Activated T-cell treated with anti-CD3 and anti-CD28 coated beads for 24 hours (primary cell): ENCODE measurements at places on chromosomes 6 and 20.

DNA sequence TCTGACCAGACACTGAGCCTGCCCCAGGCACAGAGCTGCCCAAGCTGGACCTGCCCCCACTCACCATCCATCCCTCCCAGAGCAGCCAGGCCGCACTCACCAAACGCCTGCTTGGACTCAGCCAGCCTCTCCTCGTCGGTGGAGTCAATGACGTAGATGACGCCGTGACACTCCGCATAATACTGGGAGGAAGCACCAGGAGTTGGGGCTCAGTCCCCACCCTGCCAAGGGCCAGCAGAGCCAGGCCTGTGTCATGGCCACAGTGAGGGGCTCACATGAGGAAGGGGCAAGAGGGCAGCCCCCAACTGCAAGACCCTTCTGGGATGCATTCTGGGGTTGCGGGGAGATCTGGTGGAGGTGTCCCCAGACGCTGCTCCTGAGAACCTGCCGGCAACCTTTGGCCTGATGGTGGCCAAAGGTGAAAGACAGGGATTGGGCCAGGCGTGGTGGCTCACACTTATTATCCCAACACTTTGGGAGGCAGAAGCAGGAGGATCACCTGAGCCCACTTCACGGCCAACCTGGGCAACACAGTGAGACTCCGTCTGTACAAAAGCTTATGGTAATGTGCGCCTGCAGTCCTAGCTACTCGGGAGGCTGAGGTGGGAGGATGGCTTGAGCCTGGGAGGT is 5.6 kb downstream of the ARFRP1 start:
- DNase-seq: no peak

DNA sequence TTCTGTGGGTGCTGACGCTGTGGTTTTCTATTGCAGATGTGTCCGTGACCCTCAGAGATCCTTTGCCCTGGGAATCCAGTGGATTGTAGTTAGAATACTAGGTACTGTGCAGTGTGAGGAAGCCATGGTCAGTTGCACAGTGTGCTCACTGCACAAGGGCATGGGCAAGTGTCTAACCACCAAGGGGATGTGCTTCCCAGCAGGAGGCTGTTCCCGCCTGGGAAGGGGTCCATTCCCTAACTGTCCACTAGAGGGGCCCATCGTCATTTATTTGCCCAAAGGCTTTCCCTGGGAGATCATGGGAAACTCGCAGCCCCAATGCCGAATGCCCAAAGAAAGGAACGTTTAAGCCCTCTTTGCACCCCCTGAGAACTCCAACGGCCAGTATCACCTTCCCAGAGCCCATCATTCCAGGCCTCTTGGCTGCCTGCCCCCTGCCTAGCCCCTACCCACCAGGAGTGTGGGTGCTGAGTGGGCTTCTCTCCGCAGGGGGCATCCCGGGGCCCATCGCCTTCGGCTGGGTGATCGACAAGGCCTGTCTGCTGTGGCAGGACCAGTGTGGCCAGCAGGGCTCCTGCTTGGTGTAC is 26.2 kb downstream of the SLCO4A1 start:
- DNase-seq: no peak

DNA sequence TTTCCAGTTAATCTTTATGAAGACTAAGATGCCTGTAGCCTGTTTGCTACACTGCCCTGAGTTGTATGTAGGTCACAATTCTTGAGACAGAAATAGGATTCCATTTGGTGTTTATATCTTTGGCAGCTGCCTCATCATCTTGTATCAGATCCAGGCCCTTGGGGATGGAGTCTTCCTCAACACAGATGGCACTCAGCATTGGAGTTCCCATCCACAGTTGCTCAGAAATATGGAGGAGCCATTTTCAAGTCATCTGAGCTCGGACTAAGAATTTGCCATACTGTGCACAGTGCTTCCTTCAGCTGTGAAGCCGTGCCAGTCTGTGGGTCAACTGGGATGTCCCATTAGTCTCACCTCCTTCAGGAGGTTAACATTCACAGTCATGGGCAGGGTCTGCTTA is 156.6 kb downstream of the ZDHHC14 start:
- no peak for DNase-seq

DNA sequence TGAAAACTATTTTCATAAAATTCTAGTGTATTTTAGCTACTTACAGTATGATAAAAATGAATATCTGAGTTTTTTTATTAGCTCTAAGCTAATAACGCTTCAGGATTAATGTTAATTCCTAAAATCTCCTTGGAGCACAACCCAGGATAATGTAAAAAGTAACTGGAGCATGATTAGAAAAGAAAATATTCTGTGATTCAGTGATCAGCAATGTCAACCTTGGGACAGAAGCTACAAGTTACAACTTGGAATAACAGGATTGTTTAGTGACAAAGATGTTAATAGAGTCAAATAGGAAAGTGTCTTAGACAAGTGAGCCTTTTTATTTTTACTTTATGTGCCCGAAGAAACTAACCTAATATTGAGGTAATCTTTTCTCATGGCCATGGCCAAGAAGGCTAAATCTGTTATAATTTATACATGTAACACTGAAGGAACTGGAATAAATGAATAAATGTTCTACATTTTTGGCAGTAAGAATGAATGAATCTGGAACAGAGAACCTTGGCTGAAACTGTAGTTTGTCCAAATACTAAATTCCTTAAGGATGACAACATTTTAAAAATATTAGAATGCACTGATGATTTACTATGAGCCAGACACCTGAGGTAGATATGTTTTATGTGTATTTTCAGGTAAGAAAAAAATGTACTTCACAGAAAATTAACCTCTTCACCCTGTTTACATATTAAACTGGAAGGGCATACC is 994.0 kb downstream of the GRIK2 start:
- no peak for DNase-seq

- DNase-seq: no peak
Measured at GRCh38 chr6:1251198-1252155, 60.4 kb upstream of the FOXQ1 start.

GRCh38 chr20:38216746-38217595 is 43.6 kb downstream of the KIAA1755 start:
- no peak for DNase-seq

- DNase-seq: no peak
Measured at GRCh38 chr6:130000526-130001421, 17.6 kb upstream of the L3MBTL3 start.

DNA sequence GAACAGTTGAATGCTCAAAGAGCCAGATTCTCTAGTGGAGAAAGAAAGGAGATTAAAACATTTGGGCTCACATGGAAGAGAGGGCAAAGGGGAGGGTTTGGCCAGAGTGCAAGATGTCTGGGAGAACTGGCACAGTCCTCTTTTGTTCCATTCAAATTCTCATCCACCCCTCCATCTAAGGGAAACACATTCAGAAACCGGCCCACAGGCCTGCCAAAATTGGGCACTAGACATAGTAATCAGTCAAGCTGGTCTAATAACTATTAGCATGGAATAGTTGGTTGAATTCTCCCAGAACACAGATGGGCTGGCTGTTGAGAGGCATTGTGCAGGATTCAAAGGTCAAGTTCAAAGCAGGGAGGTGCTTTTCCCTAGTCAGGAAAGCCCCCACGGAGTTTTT is 341.4 kb upstream of the IRAK1BP1 start:
- no peak for DNase-seq
